ENCODE measurements at places on chromosomes 5 and 9. TPM values are rescaled to one million over a fixed set of nuclear protein-coding genes. Genes with fewer than 3 reads are reported as not detected.

The VLDLR gene
- 7.5 TPM for total RNA-seq

- no peak overlapping the region for H3K27ac ChIP-seq
- H3K27me3 ChIP-seq: peaks cover 99% of the 10 kb centered on the region
- DNase-seq: no peak
- peaks cover 17% of the 10 kb centered on the region for H3K4me1 ChIP-seq
- no peaks in the 10 kb centered on the region for H3K36me3 ChIP-seq
- peak overlapping the region; percentile 66 for H3K4me3 ChIP-seq
Measured at GRCh38 chr5:135032999-135033861, 798 bp downstream of the PITX1 start.

- peaks cover 3% of the 10 kb centered on the region for H3K36me3 ChIP-seq
- H3K4me3 ChIP-seq: no peak overlapping the region
- no peaks in the 10 kb centered on the region for H3K27me3 ChIP-seq
Measured at GRCh38 chr5:96771395-96771794, 36.4 kb downstream of the ERAP1 start.

- no peaks in the 10 kb centered on the region for H3K4me1 ChIP-seq
- H3K4me3 ChIP-seq: no peak overlapping the region
- no peak for DNase-seq
- H3K27me3 ChIP-seq: no peaks in the 10 kb centered on the region
- no peak overlapping the region for H3K27ac ChIP-seq
Measured at GRCh38 chr5:33675958-33676464, 215.8 kb downstream of the ADAMTS12 start.

DNA sequence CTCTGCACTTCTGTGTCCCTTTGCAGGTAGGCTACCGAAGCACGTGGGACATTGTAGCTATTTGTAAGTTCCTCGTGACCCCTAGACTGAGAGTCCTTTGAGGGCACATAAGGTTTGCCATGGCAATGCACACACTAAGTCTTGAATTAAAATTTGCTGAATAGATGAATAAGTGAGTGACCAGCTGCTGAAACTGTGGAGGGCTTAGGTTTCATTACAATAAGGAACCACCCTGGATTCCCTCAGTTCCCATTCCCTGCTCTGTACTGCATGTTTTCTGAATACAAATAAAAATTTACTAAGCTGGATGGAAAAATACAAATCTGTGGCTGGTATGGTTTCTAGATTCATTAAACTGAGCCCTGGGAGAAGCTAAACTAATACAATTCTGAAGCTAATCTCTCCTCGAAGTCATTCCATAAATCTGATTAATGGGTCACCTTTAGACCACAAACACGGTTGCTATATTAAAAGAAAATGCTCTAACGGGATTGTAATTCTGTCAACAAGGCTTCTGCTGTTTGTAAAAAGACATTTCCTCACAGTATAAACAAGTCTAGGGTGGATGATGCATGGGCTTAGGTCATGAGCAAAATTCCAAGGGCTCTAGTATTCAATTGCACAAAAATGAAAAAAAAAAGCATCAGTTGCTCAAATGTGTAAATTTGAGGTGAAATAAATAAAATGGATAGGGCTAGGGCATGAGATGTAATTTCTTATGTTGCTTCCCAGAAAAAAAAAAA lies 172.3 kb downstream of the ATP10B start:
- no peaks in the 10 kb centered on the region for H3K36me3 ChIP-seq
- no peak overlapping the region for H3K4me3 ChIP-seq
- H3K27ac ChIP-seq: no peak overlapping the region
- no peak for DNase-seq
- no peaks in the 10 kb centered on the region for H3K4me1 ChIP-seq
- no peaks in the 10 kb centered on the region for H3K27me3 ChIP-seq

Measured in breast epithelium (tissue), 4 donors.